ENCODE measurements at places on chromosomes 11 and 22. TPM values are rescaled to one million over a fixed set of nuclear protein-coding genes. Genes with fewer than 3 reads are reported as not detected.

Gene CYB5R3
- 172 TPM for total RNA-seq

Gene DDI1
- not detected for total RNA-seq

DNA sequence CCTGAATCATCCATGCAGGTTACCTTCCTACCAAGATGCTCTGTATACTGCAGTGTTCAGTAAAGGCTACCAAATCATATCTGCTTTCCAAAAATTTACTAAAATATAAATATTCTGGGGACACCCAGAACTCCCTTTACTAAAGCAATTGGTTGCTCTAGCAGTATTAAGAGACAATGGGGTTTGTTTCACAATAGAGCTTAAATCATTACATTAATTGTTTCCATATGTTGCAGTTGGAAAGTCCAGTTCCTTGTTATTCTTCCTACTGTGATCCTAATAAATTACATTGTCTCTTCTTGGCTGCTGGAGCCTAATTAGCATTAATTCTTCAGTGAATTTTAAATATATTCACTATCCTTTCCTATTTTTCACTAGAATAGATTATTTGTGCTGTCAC is 316.0 kb upstream of the MTNR1B start:
- DNase-seq: peak; percentile 19
- no peaks in the 10 kb centered on the region for H3K27me3 ChIP-seq
- no peaks in the 10 kb centered on the region for H3K4me1 ChIP-seq
- no peaks in the 10 kb centered on the region for H3K36me3 ChIP-seq
- no peak overlapping the region for H3K27ac ChIP-seq
- H3K4me3 ChIP-seq: no peak overlapping the region

- no peak overlapping the region for H3K4me3 ChIP-seq
- DNase-seq: peak; percentile 19
- H3K4me1 ChIP-seq: peaks cover 11% of the 10 kb centered on the region
- H3K36me3 ChIP-seq: no peaks in the 10 kb centered on the region
Measured at GRCh38 chr11:6736495-6737121, 35.2 kb downstream of the OR2AG2 start.

DNA sequence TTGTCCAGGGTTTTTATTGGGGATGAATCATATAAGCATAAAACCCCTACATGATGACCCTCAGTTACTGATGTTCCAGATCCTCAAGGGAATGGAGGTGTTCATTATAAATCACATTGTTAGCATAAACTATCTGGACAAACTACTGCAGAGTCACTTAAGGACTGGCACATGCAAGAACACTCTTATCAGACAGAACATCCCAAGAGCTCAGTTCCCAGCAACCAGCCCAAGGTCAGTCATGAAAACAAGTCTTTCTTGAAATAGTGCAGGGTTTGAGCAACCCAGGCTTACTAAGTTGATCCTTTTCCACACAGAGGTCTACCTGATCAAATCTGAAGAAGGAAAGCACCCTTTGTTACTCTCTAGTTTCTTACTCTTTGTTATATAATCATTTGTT is 13.5 kb upstream of the PTS start:
- no peaks in the 10 kb centered on the region for H3K27me3 ChIP-seq
- no peak for DNase-seq
- no peak overlapping the region for H3K27ac ChIP-seq
- H3K36me3 ChIP-seq: no peaks in the 10 kb centered on the region

Gene POU2AF2
- total RNA-seq: not detected

Gene CNGA4
- not detected for total RNA-seq

DNA sequence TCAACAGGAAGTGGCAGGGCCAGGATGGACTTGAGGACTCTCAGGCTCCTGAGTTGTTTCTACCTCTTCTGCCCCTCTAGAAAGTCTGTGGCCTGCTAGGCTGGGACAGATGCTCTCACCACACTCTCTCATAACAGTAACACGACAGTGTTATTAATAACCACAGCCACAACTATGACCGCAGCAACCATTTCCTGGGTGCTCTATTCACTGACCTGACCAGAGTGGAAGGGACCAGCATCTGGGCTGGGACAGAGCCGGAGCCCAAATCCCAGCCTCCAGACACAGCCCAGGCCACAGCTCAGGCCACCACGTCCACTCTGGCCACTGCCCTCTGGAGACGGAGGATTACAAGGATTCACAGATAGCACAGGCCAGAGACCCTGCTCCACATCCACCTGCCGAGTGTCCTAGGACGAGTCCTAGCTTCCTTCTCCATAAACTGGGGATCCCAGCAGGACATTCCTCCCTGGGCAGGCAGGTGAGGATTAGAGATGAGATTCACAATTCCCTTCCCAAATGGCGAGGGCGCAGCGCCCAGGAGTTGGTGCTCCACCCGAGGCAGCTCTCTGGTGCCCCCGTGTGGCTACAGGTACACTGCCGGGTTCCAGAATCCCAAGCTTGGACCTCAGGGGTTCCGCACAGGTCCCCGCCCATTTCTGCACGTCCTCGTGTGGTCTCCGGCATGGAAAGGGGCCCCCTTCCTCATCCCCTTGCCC is 7.1 kb downstream of the PNPLA5 start:
- H3K4me3 ChIP-seq: no peak overlapping the region
- H3K27ac ChIP-seq: no peak overlapping the region
- H3K4me1 ChIP-seq: no peaks in the 10 kb centered on the region
- peak; percentile 72 for DNase-seq
- no peaks in the 10 kb centered on the region for H3K36me3 ChIP-seq

DNA sequence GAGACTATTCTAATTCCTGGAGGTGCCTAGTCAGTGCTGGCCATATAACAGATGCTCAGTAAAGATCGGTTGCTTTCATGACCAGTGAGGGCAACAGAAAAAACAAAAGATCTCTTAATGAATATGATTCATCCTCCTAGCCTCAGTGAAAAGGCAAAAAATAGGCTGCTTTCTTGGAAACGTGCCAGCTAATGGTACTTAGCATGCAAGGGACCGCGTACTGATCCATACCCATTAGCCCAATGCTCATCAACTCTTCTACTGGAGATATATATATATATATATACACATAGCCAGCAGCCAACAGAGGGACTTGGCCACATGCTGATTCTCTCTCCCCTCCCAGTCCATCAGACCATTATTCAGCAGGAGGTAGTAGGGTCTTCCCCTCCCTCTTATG is 320.4 kb downstream of the KIRREL3 start:
- H3K36me3 ChIP-seq: no peaks in the 10 kb centered on the region
- H3K4me3 ChIP-seq: no peak overlapping the region
- no peak for DNase-seq
- no peak overlapping the region for H3K27ac ChIP-seq

GRCh38 chr11:46857666-46858065 is 11.6 kb upstream of the CKAP5 start:
- DNase-seq: no peak
- H3K4me3 ChIP-seq: no peak overlapping the region
- peaks cover 13% of the 10 kb centered on the region for H3K36me3 ChIP-seq
- H3K27me3 ChIP-seq: no peaks in the 10 kb centered on the region
- no peak overlapping the region for H3K27ac ChIP-seq

Gene OR2AG1
- not detected for total RNA-seq

- H3K4me3 ChIP-seq: no peak overlapping the region
- no peaks in the 10 kb centered on the region for H3K27me3 ChIP-seq
- no peak overlapping the region for H3K27ac ChIP-seq
- no peaks in the 10 kb centered on the region for H3K36me3 ChIP-seq
- peaks cover 10% of the 10 kb centered on the region for H3K4me1 ChIP-seq
- DNase-seq: no peak
Measured at GRCh38 chr11:43935424-43935979, 6.9 kb upstream of the C11orf96 start.

Gene PDGFD
- total RNA-seq: 6.1 TPM

Gene CFAP68
- total RNA-seq: 16.5 TPM

Gene RAG2
- not detected for total RNA-seq

Gene SPTBN2
- 21.1 TPM for total RNA-seq

GRCh38 chr11:110991661-110992355 is 253.7 kb upstream of the POU2AF2 start:
- no peak for DNase-seq
- no peaks in the 10 kb centered on the region for H3K4me1 ChIP-seq
- H3K4me3 ChIP-seq: no peak overlapping the region
- H3K27ac ChIP-seq: no peak overlapping the region
- H3K27me3 ChIP-seq: no peaks in the 10 kb centered on the region

Gene MFRP
- total RNA-seq: not detected

Gene PARVG
- 14.7 TPM for total RNA-seq

- H3K4me1 ChIP-seq: peaks cover 29% of the 10 kb centered on the region
- H3K4me3 ChIP-seq: no peak overlapping the region
- no peaks in the 10 kb centered on the region for H3K27me3 ChIP-seq
- no peak overlapping the region for H3K27ac ChIP-seq
- DNase-seq: no peak
Measured at GRCh38 chr11:96114178-96115064, 190.5 kb upstream of the MTMR2 start.

- H3K4me3 ChIP-seq: no peak overlapping the region
- H3K27me3 ChIP-seq: no peaks in the 10 kb centered on the region
- no peaks in the 10 kb centered on the region for H3K36me3 ChIP-seq
- no peak overlapping the region for H3K27ac ChIP-seq
Measured at GRCh38 chr11:1193326-1194230, 29.3 kb upstream of the MUC5B start.

Gene MYBPC3
- total RNA-seq: not detected

Gene RASSF10
- not detected for total RNA-seq

- H3K4me3 ChIP-seq: no peak overlapping the region
- H3K36me3 ChIP-seq: no peaks in the 10 kb centered on the region
- H3K27me3 ChIP-seq: no peaks in the 10 kb centered on the region
- no peak overlapping the region for H3K27ac ChIP-seq
Measured at GRCh38 chr22:49583886-49584505, 243.7 kb downstream of the BRD1 start.

GRCh38 chr11:41316751-41317150 is 142.7 kb downstream of the LRRC4C start:
- no peak overlapping the region for H3K27ac ChIP-seq
- H3K4me3 ChIP-seq: no peak overlapping the region
- H3K36me3 ChIP-seq: no peaks in the 10 kb centered on the region
- no peaks in the 10 kb centered on the region for H3K4me1 ChIP-seq

Gene OR52B2
- not detected for total RNA-seq

DNA sequence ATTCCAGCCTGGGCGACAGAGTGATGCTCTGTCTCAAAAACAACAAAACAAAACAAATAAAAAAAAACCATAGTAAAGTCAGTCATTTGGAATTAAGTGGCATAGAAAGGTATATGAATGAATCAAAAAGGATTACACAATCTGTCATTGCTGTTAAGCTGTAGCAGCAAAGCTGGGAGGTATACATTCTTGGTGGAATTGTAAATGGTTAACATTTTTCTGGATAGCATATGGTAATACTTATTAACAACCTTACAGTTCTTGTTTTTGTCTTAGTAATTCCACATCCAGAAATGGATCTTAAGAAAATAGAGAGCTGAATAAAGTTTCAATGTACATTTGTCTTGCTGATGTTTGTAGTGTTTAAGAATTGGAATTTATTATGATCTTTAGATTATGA is 30.0 kb downstream of the DDX10 start:
- H3K4me1 ChIP-seq: no peaks in the 10 kb centered on the region
- peaks cover 8% of the 10 kb centered on the region for H3K36me3 ChIP-seq
- H3K4me3 ChIP-seq: no peak overlapping the region
- no peak for DNase-seq
- no peaks in the 10 kb centered on the region for H3K27me3 ChIP-seq
- no peak overlapping the region for H3K27ac ChIP-seq

- no peaks in the 10 kb centered on the region for H3K4me1 ChIP-seq
- DNase-seq: no peak
- H3K4me3 ChIP-seq: no peak overlapping the region
Measured at GRCh38 chr11:117869604-117870003, 6.9 kb downstream of the FXYD6 start.

Gene CDC42EP1
- total RNA-seq: 1.6 TPM

- H3K27me3 ChIP-seq: no peaks in the 10 kb centered on the region
- H3K4me3 ChIP-seq: no peak overlapping the region
- DNase-seq: no peak
- no peaks in the 10 kb centered on the region for H3K4me1 ChIP-seq
- H3K36me3 ChIP-seq: no peaks in the 10 kb centered on the region
Measured at GRCh38 chr11:7499081-7499480, 13.8 kb downstream of the OLFML1 start.

DNA sequence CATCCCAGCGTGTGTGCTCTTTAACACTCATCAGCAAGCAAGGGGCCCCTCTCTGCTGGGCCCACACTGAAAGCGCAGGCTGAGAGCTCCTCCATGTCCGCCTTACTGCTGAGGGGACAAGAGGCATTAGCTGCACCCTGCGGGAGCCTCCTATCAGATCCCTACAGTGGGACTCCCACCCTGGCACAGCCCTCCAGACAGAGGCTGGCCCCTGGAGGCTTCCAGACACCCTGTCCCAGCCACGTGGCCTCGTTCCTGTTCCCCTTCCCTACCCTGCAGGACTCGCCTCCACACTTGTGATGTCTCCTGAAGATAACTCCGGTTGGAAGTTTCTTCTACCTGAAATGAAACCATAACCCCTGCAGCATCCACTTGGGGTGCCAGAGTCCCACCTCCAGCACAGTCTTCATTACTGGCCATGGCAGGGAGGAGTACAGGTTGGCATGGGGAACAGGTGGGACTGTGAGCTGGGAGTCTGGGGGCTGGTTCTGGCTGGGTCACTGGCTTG is 5.0 kb upstream of the SH3BP1 start:
- no peaks in the 10 kb centered on the region for H3K36me3 ChIP-seq
- no peak overlapping the region for H3K4me3 ChIP-seq
- H3K27me3 ChIP-seq: no peaks in the 10 kb centered on the region
- no peak for DNase-seq
- H3K27ac ChIP-seq: peak overlapping the region; percentile 77

GRCh38 chr11:73958521-73959141 is 7.8 kb downstream of the DNAJB13 start:
- H3K36me3 ChIP-seq: no peaks in the 10 kb centered on the region
- no peak for DNase-seq
- H3K27ac ChIP-seq: no peak overlapping the region
- H3K27me3 ChIP-seq: no peaks in the 10 kb centered on the region

Gene GP1BB
- total RNA-seq: 12.6 TPM

DNA sequence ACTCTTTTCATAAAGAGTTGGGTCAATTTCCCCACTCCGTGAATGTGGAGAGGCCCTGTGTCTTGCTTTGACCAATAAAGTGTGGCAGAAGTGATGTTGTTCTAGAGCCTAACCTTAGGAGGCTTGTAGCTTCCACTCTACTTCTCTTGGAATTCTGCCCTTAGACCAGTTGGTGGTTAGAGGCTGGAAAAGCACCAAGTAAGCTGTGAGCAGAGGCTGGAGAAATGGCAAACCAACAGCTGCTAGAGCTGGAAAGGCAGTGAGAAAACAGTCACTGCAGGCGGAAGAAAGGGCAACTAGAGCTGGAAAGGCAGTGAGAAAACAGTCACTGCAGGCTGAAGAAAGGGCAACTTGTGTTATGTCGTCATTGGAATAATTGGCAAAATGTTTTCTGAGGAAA is 29.8 kb upstream of the MSANTD2 start:
- no peak overlapping the region for H3K27ac ChIP-seq
- DNase-seq: no peak
- no peaks in the 10 kb centered on the region for H3K36me3 ChIP-seq
- H3K27me3 ChIP-seq: no peaks in the 10 kb centered on the region
- H3K4me3 ChIP-seq: no peak overlapping the region

DNA sequence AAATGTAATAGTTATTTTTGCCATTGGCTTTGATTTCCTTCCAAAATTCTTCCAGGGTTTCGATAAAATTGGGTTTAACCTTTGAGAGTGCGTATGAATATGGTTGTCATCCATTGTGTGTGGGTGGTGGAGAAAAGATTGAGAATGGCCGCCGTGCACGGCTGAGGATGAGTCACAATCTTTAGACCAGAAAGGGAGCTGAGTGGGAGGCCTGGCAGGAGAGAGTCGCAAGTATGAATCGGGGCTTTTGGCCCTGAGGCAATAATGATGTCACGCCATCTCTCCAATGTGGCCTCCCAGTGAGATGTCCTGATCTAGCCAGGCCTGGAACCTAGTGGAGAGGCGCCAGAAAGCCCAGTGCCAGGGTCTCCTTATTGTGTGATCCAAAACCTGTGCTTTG is 33.1 kb upstream of the SMPD1 start:
- no peaks in the 10 kb centered on the region for H3K27me3 ChIP-seq
- H3K36me3 ChIP-seq: no peaks in the 10 kb centered on the region
- H3K27ac ChIP-seq: no peak overlapping the region
- DNase-seq: peak; percentile 76
- peaks cover 6% of the 10 kb centered on the region for H3K4me1 ChIP-seq
